Brain (organoid and tissue), 16 donors: ENCODE measurements at places on chromosomes 1 and 21.

DNA sequence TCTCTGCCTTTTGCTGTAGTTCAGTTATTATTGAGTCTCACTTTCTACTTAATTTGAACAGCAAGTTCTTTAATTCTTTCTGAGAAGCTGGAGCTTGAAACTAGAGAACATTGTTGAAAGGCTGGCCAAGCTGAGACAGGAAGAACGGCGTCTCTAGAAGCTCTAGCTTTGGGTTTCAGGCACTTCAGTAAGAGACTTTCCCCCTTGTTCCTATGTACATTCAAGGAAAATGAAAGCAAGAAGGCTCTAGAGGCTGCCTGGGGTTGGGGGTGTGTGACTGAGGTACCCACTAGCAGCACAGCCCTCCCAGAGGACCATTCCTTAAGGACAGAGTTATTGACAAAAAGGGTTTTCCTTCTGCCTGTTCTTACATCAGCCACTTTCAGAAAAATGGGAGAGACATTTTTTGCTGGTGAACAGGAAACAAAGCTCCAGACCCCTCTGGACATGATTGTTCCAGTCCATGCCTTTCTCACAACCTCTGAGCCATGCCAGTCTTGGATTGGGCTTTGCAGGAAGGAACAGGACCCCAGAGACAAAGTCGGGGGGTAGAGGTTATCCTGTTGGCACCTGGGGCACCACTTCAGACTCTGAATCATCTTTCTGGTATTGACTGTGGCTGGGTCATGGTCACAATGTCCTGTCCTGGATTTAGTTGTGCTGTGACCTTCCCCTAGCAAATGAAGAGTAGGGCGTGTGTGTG is 63.1 kb downstream of the LAMC2 start:
- no peak for DNase-seq

DNA sequence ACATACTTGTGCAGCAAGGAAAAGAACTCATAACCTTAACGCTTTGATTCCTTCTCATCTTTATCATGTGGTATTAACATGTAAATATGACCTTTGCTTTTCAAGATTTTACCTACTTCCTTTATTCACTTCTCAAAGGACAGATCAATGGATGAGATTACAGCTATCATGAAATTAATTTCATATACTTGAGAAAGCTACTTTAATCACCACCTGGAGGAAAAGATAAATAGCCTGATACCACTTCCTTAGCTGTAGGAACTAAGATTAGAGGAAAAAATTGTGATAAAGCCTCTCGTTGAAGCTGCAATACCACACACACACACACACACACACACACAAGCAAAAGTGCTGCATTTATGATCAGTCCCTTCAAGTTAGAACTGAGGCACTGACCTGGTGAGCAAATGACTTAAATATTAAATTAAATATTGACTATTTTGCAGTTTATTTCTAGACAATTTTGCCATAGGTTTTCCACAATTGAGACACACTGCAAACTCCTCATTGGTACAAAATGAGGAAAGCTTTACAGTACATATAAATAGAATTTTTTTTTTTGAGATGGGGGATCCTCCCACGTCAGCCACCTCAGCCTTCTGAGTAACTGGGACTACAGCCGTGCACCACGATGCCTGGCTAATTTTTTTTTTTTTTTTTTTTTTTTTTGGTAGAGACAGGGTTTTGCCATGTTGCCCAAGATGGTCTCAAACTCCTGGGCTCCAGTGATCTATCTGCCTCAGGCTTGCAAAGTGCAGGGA is 27.2 kb upstream of the DMRTB1 start:
- no peak for DNase-seq

- no peak for DNase-seq
These were observed 21.7 kb downstream of the UMODL1 start for GRCh38 chr21:42092771-42093170.

DNA sequence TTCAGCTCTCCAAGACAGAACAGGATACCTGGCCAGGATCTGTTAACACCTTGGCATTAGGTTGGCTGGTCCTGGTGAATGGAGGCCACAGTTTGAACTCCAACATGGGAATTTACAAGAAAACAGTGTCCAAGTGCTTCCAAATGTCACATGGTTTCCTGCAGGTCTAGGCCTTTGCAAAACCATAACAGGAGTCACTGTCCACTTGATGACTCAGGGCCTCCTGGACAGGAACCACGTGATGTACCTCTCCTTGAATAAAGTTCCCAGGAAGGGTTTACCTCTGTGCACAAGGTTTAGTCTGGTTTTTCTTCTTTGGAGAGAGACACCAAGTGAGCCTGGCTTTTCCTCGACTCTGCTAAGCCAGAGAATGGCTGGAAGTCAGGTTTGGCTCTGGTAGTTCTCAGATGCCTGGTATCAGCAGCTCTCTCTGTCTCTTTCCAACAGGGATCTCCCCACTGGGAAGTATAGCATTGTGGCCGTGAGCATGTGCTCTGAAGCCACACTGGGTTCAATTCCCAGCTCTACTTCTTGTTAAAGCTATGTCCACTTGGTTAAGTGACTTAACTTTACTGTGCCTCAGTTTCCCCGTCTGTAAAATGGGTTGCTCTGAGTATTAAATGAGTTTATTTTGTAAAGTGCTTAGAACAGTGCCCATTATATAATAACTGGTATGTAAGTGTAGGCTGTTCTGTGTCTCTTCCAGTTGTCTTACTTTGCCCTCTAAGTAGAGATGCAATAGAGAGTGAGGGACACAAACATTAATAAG is 27.3 kb upstream of the TMEM61 start:
- DNase-seq = no peak

- DNase-seq = no peak
These were observed 79.6 kb downstream of the SLC45A1 start for GRCh38 chr1:8397511-8397910.

- no peak for DNase-seq
These were observed 159.8 kb downstream of the NEK7 start for GRCh38 chr1:198316546-198317100.

DNA sequence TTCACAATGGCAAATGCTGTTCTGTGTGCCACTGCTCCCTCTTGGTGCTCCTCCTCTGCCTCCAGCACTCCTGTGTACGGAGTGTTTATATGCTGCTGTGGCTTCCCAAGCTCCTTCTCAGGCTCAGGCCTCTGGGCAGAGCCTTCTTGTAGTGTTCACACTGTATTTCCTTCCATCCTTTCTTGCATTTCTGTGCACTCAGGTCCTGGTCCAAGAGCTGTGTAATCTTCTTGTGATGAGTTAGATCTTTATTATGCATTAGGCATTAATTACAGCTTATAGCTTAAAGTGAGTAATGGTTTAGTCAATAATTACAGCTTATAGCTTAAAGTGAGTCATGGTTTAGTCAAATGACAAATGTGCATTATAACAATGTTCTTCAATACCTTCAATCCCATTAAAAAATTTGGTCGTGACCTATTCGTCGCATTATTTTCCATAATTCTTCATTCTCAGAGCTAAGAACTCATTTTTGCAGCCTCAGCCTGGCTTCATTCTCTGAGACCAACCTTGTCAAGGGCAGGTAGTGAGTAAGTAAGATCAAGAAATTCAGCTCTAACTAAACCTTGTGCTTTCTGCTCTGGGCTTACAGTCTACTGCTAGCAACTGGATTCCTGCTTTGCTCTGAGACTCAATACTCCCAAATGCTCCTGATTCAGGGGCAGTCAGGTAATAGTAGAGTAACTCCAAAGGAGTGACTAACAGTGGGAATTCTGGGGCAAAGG is 154.5 kb upstream of the SPAG17 start:
- no peak for DNase-seq

DNA sequence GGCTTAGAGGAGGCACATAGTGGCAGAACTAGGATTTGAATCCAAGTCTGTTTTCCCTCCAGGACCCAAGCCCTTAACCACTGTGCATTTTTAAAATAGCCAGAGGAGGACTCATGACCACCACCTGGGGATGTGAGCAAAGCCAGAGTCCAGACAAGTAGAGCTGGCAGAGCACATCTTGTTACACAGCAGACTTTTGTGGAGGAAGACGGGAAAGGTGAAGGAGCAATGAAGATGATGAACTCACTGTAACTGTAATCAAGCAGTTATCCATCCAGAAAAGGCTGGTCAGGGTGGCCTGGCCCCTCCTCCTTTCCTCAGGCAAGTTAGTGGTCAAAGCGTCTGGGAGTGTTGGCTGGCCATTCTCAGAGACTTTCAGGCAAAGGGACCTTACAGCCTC is 50.9 kb downstream of the SLC44A3 start:
- no peak for DNase-seq

DNA sequence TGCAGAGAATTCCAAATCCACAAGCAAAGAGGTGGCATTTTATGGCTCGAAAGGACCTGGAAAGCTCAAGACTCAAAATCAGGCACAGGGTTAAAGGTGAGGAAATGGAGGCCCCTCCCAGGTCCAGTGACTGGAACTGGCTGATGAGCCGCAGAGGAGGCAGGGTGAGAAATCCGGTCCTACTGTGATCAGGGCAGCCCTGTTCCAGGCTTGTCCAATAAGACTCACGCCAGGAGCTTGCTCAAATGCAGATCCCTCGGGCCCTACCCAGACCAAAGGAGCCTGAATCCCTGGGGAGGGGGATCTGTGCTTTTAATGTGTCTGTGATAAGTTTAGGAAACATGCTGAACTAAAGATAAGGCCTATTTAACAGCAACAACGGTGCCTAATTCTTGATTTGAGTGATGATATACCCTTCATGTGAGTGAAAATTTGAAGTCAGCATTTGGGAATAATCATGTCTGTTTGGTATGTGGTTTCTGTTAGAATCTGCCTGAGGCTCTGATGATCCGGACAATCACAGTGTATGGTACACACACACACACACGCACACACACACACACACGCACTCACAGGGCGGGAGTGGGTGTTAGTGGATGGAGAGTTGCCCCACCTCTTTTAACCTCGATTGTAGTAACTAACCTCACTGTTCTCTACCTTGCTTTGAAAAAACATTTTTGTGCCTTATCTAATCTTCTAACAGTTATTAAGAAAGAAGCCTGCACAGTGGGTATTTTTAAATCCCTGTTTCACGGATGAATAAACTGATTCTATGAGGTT is 54.1 kb upstream of the LYST start:
- no peak for DNase-seq

DNA sequence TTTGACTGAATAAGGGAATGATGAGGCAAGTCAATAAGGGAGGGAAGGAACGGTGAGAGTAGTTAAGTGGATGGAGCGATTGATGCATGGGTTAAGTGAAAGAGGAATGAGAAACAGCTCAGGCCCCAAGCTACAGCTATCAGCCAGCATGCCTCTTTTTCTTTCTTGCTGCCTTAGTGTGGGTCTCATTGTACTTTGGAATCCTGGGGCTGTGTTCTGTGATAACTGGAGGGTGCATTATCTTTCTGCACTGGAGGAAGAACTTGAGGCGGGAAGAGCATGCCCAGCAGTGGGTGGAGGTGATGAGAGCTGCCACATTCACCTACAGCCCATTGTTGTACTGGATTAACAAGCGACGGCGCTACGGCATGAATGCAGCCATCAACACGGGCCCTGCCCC is 1.0 kb downstream of the TEX38 start:
- no peak for DNase-seq

DNA sequence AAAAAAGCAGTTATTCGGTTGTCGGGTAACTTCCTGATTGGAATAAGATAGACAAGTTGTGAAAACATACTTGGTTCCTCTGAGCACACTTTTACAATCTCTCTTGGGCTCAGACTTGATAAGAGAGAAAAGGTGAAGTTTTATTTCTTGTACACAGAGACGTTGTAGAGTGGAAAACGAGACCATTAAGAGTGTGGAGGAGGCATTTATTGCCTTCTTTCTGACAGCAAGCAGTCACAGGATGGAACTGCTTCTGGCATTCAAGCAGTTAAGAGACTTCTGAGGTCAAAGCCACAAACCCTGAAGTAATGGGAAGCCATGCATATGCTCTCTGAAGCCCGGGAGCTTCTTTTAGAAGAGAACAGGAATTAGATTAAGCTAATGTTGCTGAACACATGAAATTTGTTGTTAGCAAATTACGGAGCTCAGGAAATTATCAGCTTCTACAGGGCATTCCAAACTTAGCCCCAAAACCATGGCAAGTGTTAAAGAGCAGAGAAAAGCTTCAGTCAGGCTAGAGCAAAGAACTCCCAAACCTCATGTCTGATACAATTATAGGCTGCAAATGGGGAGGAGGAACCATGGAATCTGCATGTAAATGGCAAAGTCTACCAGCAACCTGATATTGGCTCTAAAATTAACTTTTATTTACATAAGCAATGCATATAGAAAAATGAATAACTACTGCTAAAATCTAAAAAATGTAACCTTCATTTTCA is 26.0 kb downstream of the S1PR1 start:
- no peak for DNase-seq

GRCh38 chr1:109793486-109794318 is 30.0 kb upstream of the EPS8L3 start:
- DNase-seq = peak; percentile 64

- no peak for DNase-seq
These were observed 25.9 kb upstream of the HOOK1 start for GRCh38 chr1:59788825-59789224.

DNA sequence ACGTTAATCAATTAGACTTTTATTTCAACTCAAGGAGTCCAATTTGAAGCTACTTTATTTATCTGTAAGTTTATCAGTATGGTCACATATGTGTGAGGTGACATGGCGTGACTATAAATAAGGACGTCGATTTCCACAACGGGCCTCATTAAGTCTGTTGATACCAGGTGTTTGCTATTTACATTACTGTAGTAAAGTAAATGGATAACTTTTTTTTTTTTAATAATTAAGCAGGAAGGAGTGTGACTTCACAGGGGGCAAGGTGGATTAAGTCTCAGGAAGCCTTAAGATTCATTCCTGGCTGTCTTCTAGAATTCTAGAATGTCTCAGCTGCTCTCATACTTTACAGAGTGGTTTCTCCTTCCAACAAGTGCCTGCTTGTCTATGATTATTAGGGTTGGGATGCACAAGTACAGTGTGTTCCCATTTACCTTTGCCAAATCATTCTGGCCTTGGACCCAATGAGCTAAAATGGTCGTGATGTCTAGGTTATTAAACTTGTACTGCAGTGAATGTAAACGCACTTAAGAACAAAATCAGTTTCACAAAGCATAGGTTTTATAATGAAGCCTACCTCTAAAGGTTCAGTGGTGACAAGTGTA is 15.5 kb downstream of the MAP3K7CL start:
- no peak for DNase-seq

GRCh38 chr1:4425892-4426291 is 228.5 kb upstream of the AJAP1 start:
- DNase-seq = no peak

DNA sequence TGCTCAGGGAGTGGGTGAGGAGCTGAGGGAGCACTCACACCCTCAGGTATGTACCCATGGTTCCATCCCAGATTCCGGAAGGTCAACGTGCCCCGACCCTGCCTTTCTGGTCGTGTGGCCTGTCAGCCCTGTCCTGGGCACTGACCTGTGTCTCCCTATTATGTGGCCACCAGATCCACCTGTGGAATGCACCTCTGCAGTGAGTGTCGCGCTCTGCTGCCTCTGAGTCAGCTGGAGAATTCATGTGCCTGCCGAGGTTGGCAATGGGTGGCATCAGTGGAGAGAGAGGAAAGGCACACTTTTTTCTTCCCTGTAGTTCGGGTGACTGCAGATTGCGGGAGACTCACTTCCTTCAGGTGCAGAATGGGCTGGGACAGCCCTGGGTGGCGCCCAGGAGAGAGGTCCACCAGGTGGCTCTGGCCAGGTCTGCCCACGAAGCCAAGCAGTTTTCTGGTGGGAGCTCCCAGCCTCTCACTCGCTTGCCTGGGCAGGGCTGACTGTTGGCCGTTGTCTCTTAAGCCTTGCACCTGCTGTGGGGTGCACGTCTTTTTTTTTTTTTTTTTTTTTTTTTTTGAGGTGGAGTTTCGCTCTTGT is 176.1 kb upstream of the TMEM51 start:
- no peak for DNase-seq

- DNase-seq = peak; percentile 68
These were observed 6.5 kb downstream of the CAPN9 start for GRCh38 chr1:230753586-230754251.

GRCh38 chr1:152048416-152049009 is 11.7 kb upstream of the S100A11 start:
- DNase-seq = peak; percentile 3

GRCh38 chr1:188715566-188715965 is 1762.1 kb downstream of the BRINP3 start:
- no peak for DNase-seq
